ENCODE measurements at places on chromosomes 13 and 19.

DNA sequence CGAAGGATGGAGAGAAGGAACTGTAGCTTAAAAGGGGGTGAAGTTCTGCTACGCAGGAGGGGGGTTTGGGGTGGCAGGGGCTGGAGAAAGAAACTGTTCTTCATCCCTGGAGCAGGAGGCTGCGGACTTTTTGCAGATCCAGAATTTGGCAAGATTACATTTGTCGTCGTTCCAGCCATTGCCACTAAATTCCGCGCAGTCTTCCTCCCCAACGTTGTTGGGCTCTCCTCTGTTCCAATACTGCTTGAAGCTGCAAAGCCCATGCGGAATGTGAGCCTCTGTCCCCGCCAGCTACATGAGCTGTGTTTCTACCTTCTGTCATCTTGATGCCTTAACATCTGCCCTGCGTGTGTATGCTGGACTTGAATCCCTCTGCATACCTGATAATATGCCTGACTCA lies 4.3 kb downstream of the CD209 start:
- DNase-seq: no peak

- no peak for DNase-seq
These were observed 27.6 kb downstream of the SCEL start for GRCh38 chr13:77563111-77563510.

- no peak for DNase-seq
These were observed 46.1 kb upstream of the RAP2A start for GRCh38 chr13:97387890-97388289.

GRCh38 chr13:63938851-63939250 lies 2523.2 kb upstream of the PCDH20 start:
- no peak for DNase-seq

- peak; percentile 23 for DNase-seq
These were observed 964 bp downstream of the KHSRP start for GRCh38 chr19:6423499-6424194.

GRCh38 chr19:46640656-46641055 lies 4.7 kb upstream of the GNG8 start:
- no peak for DNase-seq

DNA sequence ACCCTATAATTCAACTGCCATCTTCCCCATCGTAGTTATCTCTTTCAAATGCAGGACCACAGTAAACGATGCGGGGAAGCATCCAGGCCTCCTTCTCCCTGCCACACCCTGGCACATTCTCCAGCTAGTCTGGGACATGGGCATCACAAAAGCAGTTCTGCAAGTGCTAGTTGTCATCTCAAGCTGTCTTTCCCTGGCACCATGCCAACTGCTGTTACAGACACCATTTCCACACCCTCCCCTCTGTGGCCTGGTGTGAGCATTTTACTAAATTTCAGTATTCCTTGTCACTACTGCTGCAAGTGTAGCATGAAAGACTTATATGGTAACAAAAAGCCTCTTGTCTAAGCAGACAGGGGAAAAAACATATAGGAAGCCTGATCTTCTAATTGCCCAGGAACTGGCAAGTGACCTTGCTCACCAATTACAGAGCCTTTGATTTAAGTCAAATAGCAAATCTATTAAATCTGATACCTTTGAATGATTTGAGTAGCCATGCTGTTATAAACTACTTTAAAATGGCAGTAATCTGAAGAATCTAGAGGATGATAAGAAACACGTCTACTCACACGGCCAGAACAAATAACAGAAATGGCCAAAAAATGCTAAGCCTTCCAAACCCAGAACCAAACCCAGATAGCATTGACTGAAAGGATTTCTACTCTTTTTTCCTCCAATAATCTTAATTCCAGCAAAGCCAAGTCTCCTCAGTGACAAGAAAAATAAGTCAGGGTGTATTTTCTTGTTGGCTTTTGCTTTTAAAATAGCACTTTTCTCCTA lies 179.0 kb downstream of the NUFIP1 start:
- no peak for DNase-seq

DNA sequence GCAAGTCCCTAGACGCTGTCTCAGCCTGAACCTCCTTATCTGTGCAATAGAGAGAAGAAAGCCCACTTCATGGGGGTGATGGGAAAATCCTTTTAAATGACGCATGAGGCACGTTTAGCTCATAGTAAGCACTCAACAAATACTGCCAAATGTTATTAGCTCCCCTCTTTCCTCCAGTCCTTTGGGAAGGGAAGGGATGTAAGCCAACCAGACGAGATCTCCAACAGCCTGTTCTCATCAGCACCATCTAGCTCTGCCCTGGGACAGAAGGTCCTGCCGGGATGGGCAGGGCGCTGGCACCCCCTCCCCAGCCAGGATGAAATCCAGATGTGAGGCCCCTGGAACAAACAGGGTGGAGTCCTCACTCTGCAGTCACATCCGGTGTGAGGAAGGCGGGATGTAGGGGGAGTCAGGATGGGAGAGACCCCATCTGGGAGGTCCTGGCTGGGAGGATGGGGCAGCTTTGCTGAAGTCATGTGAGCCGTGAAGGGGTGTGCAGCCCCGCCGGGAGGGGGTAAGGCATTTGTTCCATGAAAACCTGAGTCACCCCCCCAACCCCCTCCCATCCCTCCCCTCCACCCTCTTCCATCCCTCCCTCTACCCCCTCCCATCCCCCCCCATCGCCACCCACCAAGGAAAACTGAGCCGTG lies 4.6 kb downstream of the S1PR2 start:
- DNase-seq: no peak

- DNase-seq: no peak
These were observed 2.3 kb downstream of the UPF1 start for GRCh38 chr19:18833849-18834643.

DNA sequence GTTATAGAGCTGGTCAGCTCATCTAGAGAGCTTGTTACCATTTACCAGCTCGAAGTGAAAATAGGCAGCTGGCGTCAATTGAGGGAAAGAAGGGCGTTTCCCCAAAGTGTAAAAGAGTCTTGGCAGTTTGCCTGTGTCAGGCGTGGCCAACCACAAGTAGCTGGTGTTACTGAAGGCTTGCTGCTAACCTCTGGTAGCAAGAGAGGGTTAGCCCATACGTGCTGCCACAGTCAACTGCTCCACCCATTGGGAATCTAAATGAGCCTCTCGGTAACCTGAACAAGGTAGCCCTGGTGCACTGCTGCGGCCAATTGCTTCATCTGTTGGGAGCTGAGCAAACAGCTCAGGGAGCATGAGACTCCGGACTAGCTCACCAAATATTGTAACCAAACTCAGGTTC lies 314.9 kb upstream of the SLITRK5 start:
- DNase-seq: no peak

GRCh38 chr13:35621989-35622388 lies 145.5 kb upstream of the MAB21L1 start:
- DNase-seq: no peak

DNA sequence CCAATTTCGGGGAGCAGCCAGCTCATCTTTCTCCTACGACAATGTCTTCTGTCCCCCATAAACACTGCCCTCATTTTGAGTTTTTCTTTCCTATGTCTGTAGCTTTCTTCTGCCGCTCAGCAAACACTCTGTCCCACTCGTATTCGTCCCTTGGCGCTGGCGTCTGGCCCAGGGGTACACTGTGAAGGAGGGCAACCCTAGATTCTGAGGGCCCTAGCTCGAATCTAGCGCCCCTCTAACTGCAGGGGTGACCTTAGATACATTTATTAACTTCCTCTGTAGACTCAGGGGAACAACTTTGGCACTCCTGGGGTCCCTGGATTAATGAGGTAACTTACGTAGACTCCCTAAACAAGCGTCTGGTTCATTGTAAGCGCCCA lies 677 bp upstream of the LRCH1 start:
- no peak for DNase-seq

- DNase-seq: no peak
These were observed 21.3 kb downstream of the MBD3L2B start for GRCh38 chr19:6999933-7000332.

- no peak for DNase-seq
These were observed 10.9 kb upstream of the TEKTIP1 start for GRCh38 chr19:3528080-3528479.

- no peak for DNase-seq
These were observed 3.5 kb downstream of the STARD13 start for GRCh38 chr13:33281951-33282595.

- no peak for DNase-seq
These were observed 644.4 kb downstream of the PCDH9 start for GRCh38 chr13:66585669-66586203.

DNA sequence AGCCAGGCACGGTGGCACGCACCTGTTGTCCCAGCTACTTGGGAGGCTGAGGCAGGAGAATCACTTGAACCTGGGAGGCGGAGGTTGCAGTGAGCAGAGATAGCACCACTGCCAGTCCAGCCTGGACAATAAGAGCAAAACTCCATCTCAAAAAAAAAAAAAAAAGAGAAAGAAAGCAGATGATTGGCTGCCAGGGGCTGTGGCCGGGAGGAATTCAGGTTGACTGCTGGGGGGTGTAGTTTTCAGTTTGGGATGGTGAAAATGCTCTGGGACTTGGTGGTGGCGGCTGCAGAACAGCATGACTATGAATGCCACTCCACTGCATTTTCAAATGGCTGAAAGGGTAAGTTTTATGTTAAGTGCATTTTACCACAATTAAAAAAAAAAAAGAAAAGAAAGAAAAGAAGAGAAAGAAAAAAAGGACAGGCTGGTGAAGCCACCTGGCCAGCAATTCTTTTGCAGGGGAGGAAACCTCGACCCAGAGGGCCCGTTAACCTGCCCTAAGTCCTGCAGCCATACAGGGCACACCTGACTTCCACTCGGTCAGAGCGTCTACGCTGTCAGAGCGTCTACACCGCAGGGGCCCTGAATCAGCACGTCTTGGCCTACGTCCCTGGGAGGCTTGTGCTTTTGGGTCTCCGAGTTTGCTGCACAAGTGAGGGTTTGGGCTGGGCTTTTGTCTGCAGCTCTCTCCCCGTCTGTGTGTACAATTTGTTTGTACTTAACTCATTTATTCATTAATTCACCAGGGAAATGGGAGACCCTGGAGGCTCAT lies 3.6 kb downstream of the ISOC2 start:
- no peak for DNase-seq

DNA sequence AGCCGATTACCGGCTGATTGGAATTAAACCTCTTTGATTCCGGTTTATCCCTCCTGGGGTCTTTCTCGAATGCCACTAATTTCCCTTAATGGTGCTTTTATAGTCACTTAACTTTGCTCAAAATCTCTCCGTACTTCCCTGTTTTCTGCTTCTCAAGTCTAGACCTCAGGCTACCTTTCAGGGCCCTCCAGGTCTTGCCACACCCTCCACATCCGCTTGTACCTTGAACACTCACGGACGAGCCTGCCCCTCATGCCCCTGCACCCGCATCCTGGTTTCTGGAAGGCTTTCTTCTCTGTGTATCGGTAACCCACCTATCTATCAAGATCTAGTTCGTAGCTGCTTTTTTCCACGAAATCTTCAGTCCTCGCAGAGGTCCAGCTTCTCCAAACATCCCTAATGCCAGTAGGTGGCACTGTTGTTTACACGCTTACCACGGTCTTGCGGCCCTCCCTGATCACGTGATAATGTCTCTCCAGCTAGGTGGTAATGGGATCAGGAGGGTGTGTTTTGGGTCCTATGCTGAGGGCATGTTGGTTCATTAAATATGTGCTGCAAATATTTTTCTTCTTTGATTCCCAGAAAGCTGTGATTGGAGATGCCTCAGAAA lies 13.8 kb downstream of the ATP12A start:
- no peak for DNase-seq

GRCh38 chr13:99980824-99981734 lies 505 bp upstream of the ZIC2 start:
- DNase-seq: no peak

GRCh38 chr13:76884186-76884906 lies 1.9 kb downstream of the KCTD12 start:
- peak; percentile 15 for DNase-seq

All from T-cell (primary cell).